ENCODE measurements at places on chromosomes 3 and 15. TPM values are rescaled to one million over a fixed set of nuclear protein-coding genes. Genes with fewer than 3 reads are reported as not detected.

The TRIM42 gene
- total RNA-seq = not detected

GRCh38 chr3:192275741-192276355, 451.5 kb downstream of the FGF12 start:
- no peak for DNase-seq

DNA sequence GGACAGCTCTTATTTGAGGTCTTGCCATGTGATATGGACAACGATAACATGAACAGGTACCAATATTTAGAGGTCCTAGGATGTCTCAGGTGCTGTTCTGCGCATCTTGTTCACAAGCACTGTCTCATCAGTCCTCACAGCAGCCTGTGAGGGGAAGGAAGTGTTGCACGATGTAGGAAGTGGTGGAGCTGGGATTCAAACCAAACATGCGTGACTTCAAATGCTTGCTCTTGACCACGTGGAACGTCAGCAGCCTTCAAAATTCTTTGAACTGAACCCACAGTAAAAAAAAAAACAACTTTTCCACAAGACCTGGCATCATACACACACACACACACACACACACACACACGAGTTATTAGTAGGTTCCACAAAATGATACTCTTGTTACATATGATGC, 153.4 kb upstream of the SMAD3 start:
- DNase-seq = no peak

DNA sequence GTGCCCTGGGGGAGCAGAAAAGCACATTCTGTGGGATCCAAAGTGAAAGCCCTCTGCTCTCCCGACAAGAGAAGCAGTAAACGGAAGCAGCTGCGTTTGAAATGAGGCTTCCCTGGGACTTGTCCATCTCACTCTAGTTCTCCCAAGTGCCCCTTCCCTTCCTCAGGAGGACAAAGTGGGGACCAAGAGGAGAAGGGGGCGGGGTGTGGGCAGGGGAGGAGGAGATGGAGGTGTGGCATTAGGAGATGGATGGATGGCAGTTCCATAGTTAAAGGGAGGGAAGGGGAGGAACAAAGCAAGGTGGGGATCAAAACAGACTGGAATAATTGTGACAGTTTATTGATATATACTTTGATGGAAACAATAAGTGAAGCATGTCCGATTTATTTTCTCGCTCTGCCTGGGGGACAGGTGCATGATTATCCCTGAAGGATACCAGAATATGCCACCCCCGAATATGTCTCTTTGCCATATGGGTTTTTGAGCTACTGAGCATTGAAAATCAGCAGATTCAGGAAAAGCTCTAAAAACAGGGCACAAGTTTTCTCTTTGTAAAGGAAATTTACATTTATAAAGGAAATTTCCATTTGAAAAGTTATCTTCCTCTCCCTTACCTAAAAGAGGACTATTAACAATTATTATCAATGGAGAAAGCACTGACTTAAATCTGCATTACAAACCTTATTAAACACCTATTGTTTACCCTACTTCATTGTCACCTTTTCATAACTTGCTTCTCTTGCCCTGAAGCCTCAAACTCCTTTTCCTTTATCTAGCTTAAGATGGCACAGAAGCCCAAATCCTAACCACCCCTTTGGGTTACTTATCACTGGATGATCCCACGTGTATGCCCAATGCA, 58.9 kb upstream of the DAZL start:
- DNase-seq = no peak

DNA sequence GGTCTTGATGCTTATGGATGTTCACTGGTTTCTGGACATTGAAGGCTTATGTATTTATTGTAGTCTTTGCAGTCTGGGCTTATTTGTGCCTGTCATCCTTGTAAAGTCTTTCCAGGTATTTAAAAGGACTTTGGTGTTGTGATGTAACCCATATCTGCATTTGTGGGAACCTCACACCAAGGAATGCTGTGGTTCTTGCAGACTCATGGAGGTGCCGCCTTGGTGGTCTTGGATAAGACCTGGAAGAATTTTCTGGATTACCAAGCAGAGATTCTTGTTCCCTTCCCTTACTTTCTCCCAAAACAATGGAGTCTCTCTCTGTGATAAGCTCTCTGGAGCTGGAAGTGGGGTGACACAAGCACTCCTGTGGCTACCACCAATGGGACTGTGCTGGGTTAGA, 363.5 kb upstream of the NECTIN3 start:
- DNase-seq = no peak

The IFT122 gene
- total RNA-seq = 75.6 TPM

DNA sequence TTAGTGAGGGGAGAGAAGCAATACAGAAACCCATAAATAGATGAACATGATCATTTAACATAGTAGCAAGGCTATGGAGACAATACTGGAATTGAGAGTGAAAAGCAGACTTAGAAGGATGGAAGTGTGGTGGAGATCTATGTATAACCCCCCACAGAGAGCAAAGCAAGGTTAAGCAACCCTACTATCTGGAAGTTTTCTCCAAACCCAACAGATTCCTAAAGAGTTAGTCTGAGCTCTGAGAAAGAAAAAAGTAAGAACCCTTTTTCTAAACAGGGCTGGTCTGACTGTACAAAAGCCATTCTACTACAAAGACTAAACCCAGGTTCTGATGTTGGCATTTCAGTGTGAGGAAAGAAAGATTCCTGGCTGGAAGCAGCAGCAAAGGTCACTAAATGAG, 153.2 kb downstream of the WNT5A start:
- no peak for DNase-seq

The PATL2 gene
- total RNA-seq = not detected

All from progenitor cell of endocrine pancreas (in vitro differentiated cells).